ENCODE measurements at places on chromosomes 5 and 9.

GRCh38 chr5:38117784-38118479 is 140.4 kb upstream of the EGFLAM start:
- no peak for DNase-seq

- DNase-seq: peak; percentile 48
Measured at GRCh38 chr5:17219006-17219422, 1.6 kb downstream of the BASP1 start.

DNA sequence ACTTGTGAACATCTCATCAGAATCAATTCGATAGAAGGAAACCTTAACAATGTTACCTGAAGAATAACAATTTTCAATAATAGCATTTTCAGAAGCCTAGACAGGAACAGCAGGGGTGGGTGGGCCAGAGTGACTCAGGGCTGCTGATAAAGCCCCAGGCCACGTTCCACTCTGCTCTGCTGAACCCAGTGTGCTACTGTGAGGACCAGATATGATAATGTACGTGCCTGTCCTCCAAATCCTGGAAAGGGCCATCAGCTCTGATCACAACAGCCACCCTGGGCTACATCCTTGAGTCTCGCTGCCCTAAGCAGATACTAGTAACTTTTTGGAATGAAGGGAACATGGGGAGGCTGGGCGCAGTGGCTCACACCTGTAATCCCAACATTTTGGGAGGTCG is 91.3 kb downstream of the PRRT1B start:
- no peak for DNase-seq

DNA sequence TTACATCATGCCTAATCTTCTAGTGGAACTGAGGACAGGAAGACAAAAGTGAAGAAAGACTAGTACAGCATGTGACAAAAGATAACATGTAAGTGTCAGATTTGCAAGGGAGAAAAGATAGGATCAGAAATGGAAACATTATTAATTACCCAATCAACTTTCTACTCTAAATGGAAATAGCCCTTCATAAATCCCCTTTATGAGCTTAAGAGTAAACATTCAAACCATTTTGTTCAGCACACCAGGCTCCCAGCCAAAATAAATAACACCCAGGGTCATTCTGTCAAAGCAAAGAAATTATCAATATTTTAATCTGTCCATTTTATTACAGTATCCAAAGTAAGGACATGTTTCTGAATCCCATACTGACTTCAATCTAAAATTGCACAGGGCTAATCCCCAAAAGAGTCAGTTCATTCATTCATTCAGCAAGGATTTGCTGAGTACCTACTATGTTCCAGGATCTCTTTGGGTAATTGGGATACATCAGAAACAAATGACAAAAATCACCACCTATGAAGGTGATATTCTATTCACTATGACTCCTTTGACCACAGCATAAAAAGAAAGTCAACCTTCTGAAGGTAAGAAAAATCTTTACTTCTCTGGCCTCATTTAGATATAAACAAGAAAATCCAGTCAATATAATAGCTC is 5.3 kb downstream of the PRELID2 start:
- no peak for DNase-seq

GRCh38 chr5:74310386-74310785 is 330.1 kb downstream of the ENC1 start:
- DNase-seq: no peak

GRCh38 chr5:62268234-62268633 is 37.8 kb upstream of the KIF2A start:
- DNase-seq: no peak

- no peak for DNase-seq
Measured at GRCh38 chr9:74521009-74521408, 23.9 kb downstream of the RORB start.

GRCh38 chr5:22708770-22709328 is 144.3 kb downstream of the CDH12 start:
- DNase-seq: no peak

GRCh38 chr5:14284392-14285148 is 141.4 kb downstream of the TRIO start:
- DNase-seq: no peak

GRCh38 chr5:91867799-91868198 is 484.7 kb upstream of the ARRDC3 start:
- DNase-seq: no peak

- DNase-seq: no peak
Measured at GRCh38 chr5:44708602-44709001, 100.1 kb upstream of the MRPS30 start.

Data from GM13976 (cell line).